Calu3 (cell line): ENCODE measurements at places on chromosomes 3 and 15. TPM values are rescaled to one million over a fixed set of nuclear protein-coding genes. Genes with fewer than 3 reads are reported as not detected.

DNA sequence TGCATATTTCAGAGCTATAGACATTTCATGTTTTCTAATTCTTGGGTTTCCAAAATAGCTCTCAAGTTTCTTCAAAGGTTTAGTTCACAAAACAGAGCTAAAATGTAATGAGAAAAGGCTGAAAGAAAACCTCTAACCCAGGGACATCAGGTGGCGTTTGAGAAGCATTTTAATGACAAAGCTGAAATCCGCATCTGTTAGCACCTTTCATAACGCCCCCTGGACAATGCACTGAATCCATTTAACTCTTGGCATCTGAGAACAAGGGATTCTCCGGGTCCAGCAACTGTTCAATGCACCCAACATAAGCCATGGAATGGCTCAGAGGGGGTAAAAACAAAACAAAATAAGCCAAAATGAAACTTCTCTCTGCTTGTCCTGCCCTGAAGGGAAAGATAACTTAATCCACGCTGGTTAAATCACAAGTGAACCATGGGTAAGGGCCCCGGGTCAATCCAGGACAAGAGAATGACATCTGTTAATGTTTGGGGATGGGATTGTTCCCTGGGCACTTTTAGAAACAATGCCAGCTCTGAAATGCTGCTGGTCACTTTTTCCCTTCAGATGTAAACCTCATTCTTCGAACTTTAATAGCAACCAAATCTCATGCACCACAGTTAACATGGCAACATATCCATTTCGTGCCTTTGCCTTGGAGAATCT, 466.2 kb upstream of the ADAMTS9 start:
- peaks cover 8% of the 10 kb centered on the region for H3K4me1 ChIP-seq
- no peaks in the 10 kb centered on the region for H3K36me3 ChIP-seq
- no peak overlapping the region for H3K4me3 ChIP-seq
- H3K27me3 ChIP-seq = no peaks in the 10 kb centered on the region

DNA sequence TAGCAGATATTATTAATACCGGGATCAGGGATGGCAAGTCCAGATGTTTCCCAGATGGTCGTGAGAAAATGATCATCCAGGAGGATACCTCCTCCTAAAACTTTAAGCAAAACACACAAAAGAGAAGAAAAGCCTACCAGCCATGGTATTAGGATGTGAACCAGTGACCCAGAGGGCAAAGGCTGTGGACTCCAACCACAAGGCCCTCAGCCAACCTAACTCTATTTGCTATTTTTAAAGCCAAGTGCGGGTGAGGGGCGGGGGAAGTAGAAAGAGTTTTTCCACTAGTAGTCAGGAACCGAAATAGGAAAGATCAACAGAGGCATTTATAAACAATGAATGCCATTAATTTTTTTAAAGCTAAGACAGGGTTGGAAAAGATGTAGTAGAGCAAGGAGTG, 77.4 kb downstream of the STAC start:
- no peak overlapping the region for H3K27ac ChIP-seq
- no peak for DNase-seq
- H3K36me3 ChIP-seq = no peaks in the 10 kb centered on the region
- no peaks in the 10 kb centered on the region for H3K27me3 ChIP-seq
- no peak overlapping the region for H3K4me3 ChIP-seq
- H3K4me1 ChIP-seq = peaks cover 5% of the 10 kb centered on the region

DNA sequence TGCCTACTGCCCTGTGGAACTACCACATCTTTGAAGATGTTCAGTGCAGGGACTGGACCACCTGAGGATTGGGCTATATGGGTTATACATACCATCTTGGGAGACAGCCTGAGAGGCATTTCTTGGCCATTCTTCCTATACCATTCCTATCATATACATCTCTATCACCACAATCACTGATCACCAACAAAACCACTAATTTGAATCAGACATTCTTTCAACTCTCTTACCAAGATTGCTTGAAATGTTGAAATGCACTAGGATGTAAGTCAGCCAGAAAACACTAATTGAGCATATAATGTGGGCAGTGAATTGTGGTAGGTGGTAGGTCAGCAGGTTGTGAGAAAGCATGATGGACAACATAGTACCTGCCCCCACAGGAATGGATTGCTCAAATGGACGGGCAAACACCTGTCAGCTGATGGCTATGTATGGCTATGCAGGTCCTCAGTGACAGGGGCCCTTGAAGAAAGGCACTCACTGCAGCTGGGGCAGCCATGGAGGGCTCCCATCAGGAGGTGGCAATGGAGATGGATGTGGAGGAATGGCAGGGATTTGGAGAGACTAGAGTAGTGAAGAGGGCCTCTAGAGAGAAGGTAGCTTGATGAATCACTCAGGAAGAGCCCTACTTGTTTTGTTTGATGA, 49.1 kb downstream of the AMOTL2 start:
- peak overlapping the region; percentile 34 for H3K27ac ChIP-seq
- no peak overlapping the region for H3K4me3 ChIP-seq
- H3K27me3 ChIP-seq = no peaks in the 10 kb centered on the region

GRCh38 chr15:74234598-74234875, 1.6 kb upstream of the CCDC33 start:
- DNase-seq = no peak
- no peaks in the 10 kb centered on the region for H3K27me3 ChIP-seq
- peak overlapping the region; percentile 31 for H3K27ac ChIP-seq
- H3K4me1 ChIP-seq = peaks cover 36% of the 10 kb centered on the region
- H3K4me3 ChIP-seq = no peak overlapping the region
- H3K36me3 ChIP-seq = no peaks in the 10 kb centered on the region

GRCh38 chr15:93033434-93034045, 55.5 kb downstream of the RGMA start:
- DNase-seq = no peak
- no peak overlapping the region for H3K4me3 ChIP-seq
- no peaks in the 10 kb centered on the region for H3K27me3 ChIP-seq

DNA sequence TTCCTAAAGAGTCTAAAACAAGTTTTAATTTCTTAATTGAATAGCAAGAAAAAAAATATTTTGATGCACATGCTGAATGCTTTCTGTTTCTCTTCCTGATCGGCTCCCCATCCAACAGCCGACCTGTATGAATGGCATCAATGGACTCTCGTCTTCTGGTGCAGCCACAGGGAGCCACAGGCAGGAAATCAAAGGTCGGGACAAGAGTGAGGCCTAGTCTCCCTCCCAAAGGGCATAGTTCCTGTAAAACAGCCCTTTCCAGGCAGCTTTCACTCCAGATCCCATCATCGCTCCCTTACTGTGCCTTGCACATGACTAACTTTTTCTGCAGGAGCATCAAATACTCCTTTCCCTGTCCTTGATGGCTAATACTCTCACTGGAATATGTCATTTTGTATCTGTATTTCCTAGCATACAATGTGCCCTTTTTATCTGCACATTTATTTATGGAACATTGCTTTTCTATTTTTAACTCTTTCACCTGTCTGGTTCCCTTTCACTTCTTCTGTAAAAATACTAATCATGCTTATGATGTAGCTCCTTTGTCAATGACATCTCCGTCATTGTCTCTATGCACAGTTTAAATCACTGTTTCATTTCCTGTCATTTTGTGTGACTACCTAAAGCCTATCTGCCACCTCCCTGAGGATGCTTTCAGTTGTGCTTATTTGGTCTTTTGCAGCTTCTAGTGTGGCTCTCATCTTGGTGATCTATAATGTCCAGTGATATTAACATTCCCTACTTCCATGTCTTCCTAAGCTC, 326.2 kb downstream of the CTNNB1 start:
- DNase-seq = no peak
- H3K36me3 ChIP-seq = no peaks in the 10 kb centered on the region
- no peak overlapping the region for H3K4me3 ChIP-seq
- no peak overlapping the region for H3K27ac ChIP-seq
- H3K27me3 ChIP-seq = no peaks in the 10 kb centered on the region
- H3K4me1 ChIP-seq = no peaks in the 10 kb centered on the region

- H3K4me3 ChIP-seq = peak overlapping the region; percentile 8
- H3K4me1 ChIP-seq = peaks cover 84% of the 10 kb centered on the region
- no peaks in the 10 kb centered on the region for H3K27me3 ChIP-seq
- DNase-seq = no peak
- peaks cover 89% of the 10 kb centered on the region for H3K36me3 ChIP-seq
These were observed 26.5 kb downstream of the PLSCR1 start for GRCh38 chr3:146517684-146518435.

DNA sequence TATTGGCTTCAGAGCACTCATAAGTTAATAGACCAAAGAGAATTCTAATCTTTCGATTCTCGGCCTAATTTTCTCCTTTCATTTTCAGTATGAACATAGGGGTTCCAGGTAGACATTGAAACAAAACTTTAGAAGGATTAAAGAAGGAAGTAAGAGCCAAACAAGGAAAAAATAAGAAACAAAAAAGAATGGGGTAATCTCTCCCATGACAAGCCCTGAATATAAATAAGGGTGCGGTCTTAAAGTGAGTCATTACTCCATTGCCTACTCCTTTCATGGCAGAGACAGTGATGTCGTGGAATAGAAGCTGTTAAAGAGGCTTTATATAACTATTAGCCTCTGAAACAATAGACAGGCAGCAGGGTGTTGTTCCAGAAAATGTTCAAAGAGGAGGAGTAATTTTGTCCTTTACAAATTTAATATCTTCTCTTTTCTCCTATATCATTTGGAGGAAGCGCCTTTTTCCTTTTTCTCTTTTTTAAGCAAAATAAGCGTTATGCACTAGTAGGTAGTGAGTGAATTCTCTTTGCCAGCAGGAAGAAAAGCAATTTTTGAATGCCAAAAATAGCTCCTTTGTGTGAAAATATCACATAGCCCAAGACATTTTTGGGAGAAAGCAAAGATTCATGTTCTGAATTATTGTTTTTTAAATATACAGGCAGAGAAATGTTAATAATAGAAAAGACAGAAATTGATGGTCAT, 607.9 kb upstream of the KCNMB2 start:
- H3K36me3 ChIP-seq = peaks cover 7% of the 10 kb centered on the region
- peak overlapping the region; percentile 76 for H3K27ac ChIP-seq
- DNase-seq = peak; percentile 21
- H3K4me1 ChIP-seq = peaks cover 47% of the 10 kb centered on the region

- H3K36me3 ChIP-seq = no peaks in the 10 kb centered on the region
- H3K4me3 ChIP-seq = no peak overlapping the region
- no peaks in the 10 kb centered on the region for H3K27me3 ChIP-seq
- H3K27ac ChIP-seq = no peak overlapping the region
- DNase-seq = no peak
These were observed 150.3 kb upstream of the SLITRK3 start for GRCh38 chr3:165346503-165346902.

DNA sequence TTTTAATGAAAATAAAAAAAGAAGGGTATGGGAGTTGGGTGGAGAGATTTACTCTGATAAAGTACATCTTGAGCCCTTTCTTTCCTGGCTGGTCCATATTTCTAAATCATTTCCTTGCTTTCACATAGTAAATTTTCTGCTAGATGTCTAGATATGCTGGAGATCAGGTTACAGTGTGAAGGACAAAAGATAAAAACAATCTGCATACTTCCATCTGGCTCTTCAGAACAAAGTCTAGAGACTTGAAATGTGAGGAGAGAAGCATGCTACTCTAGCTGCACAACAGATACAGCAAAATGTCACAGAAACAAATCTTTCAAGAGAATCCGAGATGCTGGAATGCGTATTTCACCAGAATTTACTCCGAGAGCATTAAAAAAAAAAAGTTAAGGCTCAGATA, 42.2 kb downstream of the FOXP1 start:
- H3K27ac ChIP-seq = no peak overlapping the region
- no peak for DNase-seq
- H3K4me3 ChIP-seq = no peak overlapping the region
- no peaks in the 10 kb centered on the region for H3K27me3 ChIP-seq
- peaks cover 5% of the 10 kb centered on the region for H3K36me3 ChIP-seq

DNA sequence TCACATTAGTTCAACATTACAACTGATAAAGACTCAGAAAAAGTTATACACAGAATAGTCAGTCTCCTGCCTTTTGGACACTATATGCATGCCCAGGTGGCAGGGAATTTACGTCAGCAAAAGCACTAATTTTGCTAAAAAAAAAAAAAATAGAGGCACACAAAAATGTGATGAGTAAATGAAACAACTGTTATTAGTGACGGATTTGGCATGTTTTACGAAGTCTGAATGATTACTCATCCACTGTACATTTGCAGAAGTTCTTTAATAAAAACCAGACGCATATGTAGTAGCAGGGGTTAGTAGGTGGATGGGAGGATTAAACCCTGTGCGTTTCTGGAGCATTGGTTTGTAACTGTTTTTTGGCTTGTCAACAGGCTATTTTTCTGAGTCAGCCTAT, 99.0 kb downstream of the MITF start:
- DNase-seq = no peak
- H3K27me3 ChIP-seq = no peaks in the 10 kb centered on the region
- H3K27ac ChIP-seq = no peak overlapping the region
- no peak overlapping the region for H3K4me3 ChIP-seq
- no peaks in the 10 kb centered on the region for H3K36me3 ChIP-seq

- no peaks in the 10 kb centered on the region for H3K27me3 ChIP-seq
- no peaks in the 10 kb centered on the region for H3K36me3 ChIP-seq
- H3K27ac ChIP-seq = no peak overlapping the region
- DNase-seq = no peak
- no peaks in the 10 kb centered on the region for H3K4me1 ChIP-seq
These were observed 484.2 kb upstream of the THBS1 start for GRCh38 chr15:39096608-39097205.

DNA sequence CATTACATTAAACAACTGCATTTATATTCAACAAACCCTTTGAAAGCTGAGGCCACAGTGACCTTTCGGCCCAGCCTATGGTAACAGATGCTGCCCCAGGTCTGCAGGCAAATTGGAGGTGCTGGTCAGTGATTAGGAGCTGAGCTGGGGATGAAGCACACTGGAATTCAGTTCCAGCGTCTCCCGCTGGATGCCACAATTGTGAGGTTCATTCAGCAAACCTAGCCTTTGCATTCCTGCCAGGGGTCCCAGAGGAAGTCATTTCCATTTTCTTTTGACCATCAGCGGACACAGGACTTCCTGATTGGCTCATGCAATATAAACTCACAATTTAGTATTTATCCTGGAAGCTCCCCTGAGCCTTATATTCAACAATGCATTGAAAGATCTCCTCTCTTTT, 89.5 kb downstream of the IL20RB start:
- H3K36me3 ChIP-seq = no peaks in the 10 kb centered on the region
- H3K27ac ChIP-seq = no peak overlapping the region
- no peak overlapping the region for H3K4me3 ChIP-seq

Gene ESYT3
- 3.2 and 3.5 TPM in 2 replicates for total RNA-seq

Gene SHC4
- total RNA-seq = 1.2 and 1.9 TPM in 2 replicates

Gene C2CD4B
- 18.8 and 29.9 TPM in 2 replicates for total RNA-seq

Gene ACAP2
- total RNA-seq = 74.0 TPM in 2 replicates

Gene EAF2
- 4.7 and 4.9 TPM in 2 replicates for total RNA-seq

Gene CDC25A
- 15.2 and 18.2 TPM in 2 replicates for total RNA-seq

Gene GOLGA6A
- total RNA-seq = not detected in 2 replicates

Gene KLHL40
- total RNA-seq = not detected in 2 replicates
